Daoy (cell line): ENCODE measurements at places on chromosomes 2 and 18.

- no peak for DNase-seq
These were observed 44.2 kb downstream of the TMEM37 start for GRCh38 chr2:119475857-119476244.

GRCh38 chr18:73047688-73048087 lies 179.9 kb upstream of the NETO1 start:
- no peak for DNase-seq

GRCh38 chr2:197170208-197170607 lies 140.4 kb downstream of the ANKRD44 start:
- DNase-seq: no peak

GRCh38 chr2:45879406-45879805 lies 227.9 kb downstream of the PRKCE start:
- DNase-seq: no peak

GRCh38 chr2:235148201-235149170 lies 196.7 kb downstream of the SH3BP4 start:
- DNase-seq: no peak

GRCh38 chr2:51472300-51472699 lies 440.4 kb upstream of the NRXN1 start:
- no peak for DNase-seq

DNA sequence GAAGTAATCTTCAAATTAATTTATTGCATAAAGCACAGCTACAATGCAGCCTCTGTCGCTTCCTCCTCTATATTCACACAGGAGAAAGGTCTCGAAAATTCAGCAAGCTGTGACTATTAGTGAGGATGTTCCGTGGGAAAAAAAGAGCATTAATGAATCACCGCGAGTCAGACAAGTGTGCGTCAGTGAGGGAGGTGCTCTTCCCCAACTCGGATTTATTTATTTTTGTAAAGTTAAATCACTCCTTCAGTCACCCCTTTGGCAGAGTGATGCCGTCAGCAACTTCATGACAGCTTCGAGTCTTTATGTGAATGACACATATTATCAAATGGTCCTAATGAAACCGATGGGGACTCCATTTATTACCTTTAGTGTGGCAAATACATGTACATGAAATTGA lies 648.9 kb upstream of the SALL3 start:
- peak; percentile 49 for DNase-seq

DNA sequence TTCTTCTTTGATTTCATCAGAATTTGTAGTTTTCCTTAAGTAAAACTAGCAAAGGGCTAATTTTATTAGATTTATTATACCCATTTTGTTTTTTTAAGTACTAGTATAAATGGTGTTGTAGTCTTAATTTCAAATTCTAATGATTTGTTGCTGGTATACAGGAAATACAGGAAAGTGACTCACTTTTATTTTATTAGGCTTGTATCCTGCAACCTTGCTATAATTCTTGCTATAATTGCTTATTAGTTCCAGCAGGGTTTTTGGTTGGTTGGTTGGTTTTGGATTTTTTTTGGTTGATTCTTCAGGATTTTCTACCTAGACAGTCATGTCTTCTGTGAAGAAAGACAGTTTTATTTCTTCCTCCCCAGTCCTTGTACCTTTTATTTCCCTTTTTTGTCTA lies 110.6 kb upstream of the IL1R2 start:
- no peak for DNase-seq

DNA sequence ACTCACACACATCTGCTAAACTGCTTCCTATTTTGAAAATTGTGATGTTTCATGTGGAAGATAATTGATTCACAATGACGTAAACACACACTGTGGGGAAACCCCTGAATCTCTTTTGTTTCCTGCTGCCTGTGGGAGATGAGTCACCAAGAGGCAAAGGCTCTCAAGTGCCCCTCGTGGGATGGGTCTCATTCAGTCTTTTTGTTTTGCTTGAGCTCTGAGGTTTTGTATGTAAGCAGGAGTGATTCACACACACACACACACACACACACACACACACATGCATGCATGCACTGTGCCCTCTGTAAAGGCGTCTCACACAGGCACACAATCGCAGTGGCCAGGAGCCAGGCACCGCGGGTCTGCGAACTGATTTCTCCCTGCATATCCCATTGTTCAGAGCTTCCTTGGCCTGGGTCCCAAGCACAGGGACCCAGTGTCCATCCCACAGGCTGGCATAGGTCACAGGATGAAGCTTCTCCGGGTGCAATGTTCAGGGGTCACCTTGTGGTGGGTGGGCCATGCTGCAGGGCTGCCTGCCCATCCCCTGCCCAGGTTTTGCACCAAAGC lies 12.1 kb upstream of the ARHGEF4 start:
- DNase-seq: peak; percentile 96

DNA sequence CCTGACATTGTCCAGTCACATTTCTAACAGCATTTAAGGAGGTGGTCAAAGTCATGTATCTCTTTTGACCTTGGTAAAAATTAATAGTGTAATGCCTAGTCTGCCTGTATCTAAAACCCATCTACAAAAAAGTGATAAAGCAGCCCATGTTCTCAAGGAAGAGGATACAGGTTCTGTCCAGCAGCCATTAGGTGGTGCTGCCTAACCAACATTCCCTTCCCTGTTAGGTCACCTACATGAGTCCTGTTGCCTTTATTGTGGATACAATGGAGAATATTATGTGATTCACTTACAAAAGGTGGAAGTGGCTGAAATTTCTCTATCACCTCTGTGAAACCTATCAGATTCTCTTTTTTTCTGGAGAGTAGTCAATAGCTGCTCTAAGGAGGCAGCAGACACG lies 52.5 kb downstream of the AQP4 start:
- peak; percentile 63 for DNase-seq

- no peak for DNase-seq
These were observed 165.7 kb downstream of the TMX3 start for GRCh38 chr18:68548904-68549870.
